CD8-positive, alpha-beta memory T cell (primary cell): ENCODE measurements at places on chromosomes 16 and 17. TPM values are rescaled to one million over a fixed set of nuclear protein-coding genes. Genes with fewer than 3 reads are reported as not detected.

The CEP112 gene
- 4.5 TPM for total RNA-seq

The STRADA gene
- total RNA-seq, result 56.7 TPM

The KRTAP4-4 gene
- total RNA-seq, result not detected

The SLC5A10 gene
- total RNA-seq, result not detected

The FNDC8 gene
- 0.16 TPM for total RNA-seq

DNA sequence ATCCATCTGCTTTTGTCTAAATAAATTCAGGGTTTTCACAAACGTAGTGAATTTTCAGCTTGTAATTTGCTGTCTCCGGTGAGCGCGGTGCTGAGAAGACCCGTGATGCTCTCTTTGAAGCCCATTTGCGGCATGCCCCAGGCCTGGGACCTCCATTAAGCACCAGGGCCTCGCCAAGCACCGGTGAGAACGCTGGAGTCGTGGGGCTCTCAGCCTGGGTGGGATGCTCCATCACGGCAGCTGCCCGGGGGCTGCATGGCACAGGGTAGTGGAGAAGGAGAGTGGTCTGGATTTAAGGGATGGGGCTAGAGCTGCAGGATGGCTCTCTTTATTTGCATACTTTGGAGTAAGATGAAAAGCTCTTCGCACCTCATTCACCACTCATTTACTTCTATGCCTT, 248.7 kb downstream of the ABCC12 start:
- DNase-seq, result no peak

GRCh38 chr16:22210854-22211253, 4.8 kb downstream of the EEF2K start:
- DNase-seq, result no peak

DNA sequence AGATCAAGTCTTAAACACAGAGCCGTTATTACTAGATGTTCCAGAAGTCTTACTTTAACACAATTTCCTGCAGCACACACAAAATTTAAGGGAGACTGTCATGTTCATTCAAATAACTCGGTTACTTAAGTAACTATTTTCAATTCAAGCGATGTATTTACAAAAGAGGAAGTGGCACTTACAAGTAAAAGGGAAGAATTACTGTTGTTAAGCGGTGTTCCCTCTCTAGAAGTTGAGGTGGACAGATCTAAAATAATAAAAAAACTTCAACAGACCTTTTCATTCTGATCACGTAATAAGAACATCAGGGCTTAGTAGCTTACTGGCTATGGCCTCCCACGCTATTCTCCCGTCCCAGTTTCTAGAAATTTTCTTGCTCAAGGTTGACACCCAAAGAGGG, 26.2 kb upstream of the TXNDC11 start:
- no peak for DNase-seq

DNA sequence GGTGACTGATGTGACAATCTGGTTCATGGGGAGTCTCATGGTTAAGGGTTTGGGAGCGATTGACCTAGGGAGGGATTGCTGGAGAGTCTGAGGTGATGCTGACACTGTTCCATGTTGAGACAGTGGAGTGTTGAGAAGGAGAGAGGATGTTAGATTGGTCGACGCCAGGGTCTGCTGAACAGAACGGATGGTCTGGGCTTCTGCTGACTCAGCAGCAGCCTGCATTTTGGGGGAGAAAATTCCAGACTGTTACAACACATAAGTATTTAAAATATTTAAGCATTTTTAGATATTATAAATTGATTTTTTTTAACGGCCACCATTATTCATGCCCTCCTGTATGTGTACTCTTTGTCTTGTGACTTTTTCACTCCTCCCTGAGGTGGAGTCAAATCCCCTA, 107.2 kb downstream of the TOX3 start:
- no peak for DNase-seq

DNA sequence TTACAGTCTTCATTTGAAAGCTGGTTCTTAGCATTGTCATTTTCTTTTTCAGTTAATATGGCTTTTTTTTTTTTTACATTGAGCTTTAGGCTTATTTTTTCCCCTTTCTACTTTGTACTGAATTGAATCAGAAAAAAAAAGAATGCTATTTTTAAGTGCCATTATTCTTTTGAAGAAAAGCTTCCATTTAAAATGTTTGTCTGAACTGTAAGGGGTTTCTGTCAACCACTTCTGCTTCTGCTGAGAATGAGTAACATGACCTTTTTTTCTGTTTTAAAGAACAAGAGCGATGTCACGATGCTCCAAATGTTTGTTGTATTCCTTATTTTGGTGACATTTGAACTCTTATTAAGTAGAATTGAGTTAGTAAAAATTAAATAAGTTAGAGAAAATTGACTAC, 50.0 kb downstream of the MRTFB start:
- no peak for DNase-seq
